ENCODE measurements at places on chromosomes 4 and X. TPM values are rescaled to one million over a fixed set of nuclear protein-coding genes. Genes with fewer than 3 reads are reported as not detected.

Gene MAB21L2
- total RNA-seq, result not detected

DNA sequence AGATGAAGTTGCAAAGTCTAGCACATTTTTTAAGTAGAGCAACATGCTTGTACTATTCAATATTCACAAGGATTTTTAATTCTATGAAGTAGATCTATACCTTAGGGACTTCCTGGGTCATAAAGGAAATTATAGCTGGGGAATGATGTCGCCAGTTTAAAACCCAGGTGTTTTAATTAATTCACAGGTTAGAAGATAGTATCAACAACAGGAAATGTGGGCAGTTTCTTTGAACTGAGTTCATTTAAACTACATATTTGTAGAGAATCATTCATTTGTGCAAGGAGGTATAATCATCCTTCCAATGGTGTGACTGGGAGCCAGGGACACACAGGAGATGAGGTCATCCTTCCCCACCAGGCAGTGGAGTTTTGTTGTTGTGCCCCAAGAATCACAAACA is 181.3 kb upstream of the KLF3 start:
- no peak overlapping the region for H3K27ac ChIP-seq
- H3K36me3 ChIP-seq, result no peaks in the 10 kb centered on the region
- no peak for DNase-seq
- no peaks in the 10 kb centered on the region for H3K27me3 ChIP-seq
- no peaks in the 10 kb centered on the region for H3K4me1 ChIP-seq
- H3K4me3 ChIP-seq, result no peak overlapping the region

DNA sequence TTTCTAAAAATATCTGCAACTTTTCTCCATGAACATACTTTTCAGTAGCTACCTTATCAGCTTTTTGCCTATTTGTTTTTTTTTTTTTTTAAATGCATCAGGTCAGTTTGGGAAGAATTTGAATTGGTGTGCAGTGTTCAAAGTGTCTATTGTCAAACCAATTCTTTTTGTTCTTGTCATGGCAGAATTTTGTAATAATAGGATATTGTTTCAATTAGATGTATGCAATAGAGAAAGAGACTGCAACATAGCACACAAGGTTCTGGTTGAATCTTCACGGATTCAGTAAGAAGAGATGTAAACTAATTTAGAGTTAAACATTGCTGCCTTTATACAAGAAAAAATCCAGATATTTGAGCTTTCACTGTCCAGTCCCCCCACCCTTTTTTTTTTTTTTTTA is 277.1 kb downstream of the GRID2 start:
- no peak for DNase-seq
- H3K27me3 ChIP-seq, result no peaks in the 10 kb centered on the region
- no peaks in the 10 kb centered on the region for H3K4me1 ChIP-seq
- no peak overlapping the region for H3K4me3 ChIP-seq
- no peaks in the 10 kb centered on the region for H3K36me3 ChIP-seq

Gene HELT
- not detected for total RNA-seq

DNA sequence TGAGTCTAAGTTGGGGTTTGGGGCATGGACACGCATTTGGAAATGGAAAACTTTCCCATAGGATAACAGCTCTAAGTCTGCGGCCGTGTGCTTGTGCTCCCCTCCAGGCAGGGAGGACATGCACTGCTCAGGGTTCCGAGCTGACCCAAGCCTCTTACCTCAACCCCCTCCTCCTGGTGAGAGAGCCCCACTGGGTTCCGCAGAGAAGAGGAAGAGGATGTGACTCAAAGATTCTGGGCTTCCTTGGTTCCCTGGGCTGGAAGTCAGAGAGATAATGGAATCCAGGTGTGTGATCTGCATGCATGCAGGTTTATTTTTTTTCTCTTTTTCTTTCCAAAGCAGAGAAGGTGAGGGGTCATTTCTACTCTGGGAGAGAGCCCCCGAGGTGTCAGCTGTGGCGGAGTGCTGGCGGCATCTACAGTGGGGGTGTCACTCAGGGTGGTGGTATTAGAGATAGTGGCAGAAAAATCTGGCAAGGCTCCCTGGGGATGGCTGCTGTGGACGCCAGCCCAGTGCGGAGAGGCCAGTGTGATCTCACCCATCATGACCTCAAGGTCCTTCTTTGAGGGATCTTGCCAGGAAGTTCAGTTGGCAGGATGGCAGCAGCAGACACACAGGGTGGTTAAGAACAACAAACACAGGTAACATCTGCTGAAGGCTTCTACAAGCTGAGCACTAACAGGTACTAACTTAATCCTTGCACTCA is 168.7 kb upstream of the HAND2 start:
- no peaks in the 10 kb centered on the region for H3K4me1 ChIP-seq
- H3K4me3 ChIP-seq, result no peak overlapping the region
- H3K36me3 ChIP-seq, result no peaks in the 10 kb centered on the region
- no peaks in the 10 kb centered on the region for H3K27me3 ChIP-seq
- no peak for DNase-seq

Gene PRDM8
- total RNA-seq, result 0.32 TPM

- no peak for DNase-seq
- no peaks in the 10 kb centered on the region for H3K4me1 ChIP-seq
- H3K27ac ChIP-seq, result no peak overlapping the region
- peaks cover 4% of the 10 kb centered on the region for H3K36me3 ChIP-seq
- H3K27me3 ChIP-seq, result peaks cover 2% of the 10 kb centered on the region
- no peak overlapping the region for H3K4me3 ChIP-seq
Measured at GRCh38 chr4:74181219-74181618, 23.3 kb downstream of the MTHFD2L start.

Gene DGKK
- not detected for total RNA-seq

Gene ZXDB
- 5.8 TPM for total RNA-seq

DNA sequence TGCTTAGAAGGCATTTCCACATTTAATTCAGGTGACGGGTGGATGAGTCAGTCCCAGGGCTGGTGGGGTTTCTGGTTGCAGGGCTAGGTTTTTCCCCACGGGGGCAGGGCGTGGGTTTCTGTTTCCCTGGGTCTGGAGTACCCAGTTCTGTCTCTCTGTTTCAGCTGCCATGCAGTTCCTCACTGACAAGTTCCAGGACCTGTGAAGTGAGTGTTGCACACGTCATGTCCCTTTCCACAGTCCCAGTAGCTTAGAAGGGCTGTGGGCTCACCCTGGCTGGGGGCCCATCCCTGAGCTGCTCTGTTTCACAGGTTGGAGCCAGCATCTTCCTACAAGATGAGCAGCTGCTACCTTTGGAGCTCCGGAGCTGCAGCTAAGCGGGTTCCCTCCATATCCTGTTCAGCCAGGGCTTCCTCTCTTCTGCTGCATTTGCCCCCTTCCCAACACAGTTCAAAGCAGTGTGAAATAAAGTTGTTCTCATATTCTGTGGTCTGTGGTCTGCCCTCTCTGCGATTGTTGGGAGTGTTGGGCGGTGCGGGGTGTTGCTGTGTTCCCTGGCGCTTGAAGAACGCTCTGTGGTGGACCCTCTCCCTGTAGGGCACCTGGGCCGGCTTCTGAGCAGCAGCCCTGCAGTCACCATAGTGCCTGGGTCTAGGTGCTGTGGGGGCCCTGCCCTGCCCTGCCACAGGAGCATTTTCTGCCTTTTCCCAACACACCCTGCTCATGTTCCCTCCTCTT is 3.9 kb downstream of the LOC101059915 start:
- no peak for DNase-seq
- no peaks in the 10 kb centered on the region for H3K27me3 ChIP-seq
- H3K36me3 ChIP-seq, result no peaks in the 10 kb centered on the region
- H3K4me1 ChIP-seq, result no peaks in the 10 kb centered on the region
- H3K4me3 ChIP-seq, result no peak overlapping the region

Gene SLC25A14
- total RNA-seq, result 3.5 TPM

- DNase-seq, result no peak
- peaks cover 3% of the 10 kb centered on the region for H3K27me3 ChIP-seq
- no peaks in the 10 kb centered on the region for H3K36me3 ChIP-seq
- no peaks in the 10 kb centered on the region for H3K4me1 ChIP-seq
Measured at GRCh38 chr4:78984593-78984992, 45.4 kb upstream of the PAQR3 start.

Gene CLIC2
- 8.5 TPM for total RNA-seq

DNA sequence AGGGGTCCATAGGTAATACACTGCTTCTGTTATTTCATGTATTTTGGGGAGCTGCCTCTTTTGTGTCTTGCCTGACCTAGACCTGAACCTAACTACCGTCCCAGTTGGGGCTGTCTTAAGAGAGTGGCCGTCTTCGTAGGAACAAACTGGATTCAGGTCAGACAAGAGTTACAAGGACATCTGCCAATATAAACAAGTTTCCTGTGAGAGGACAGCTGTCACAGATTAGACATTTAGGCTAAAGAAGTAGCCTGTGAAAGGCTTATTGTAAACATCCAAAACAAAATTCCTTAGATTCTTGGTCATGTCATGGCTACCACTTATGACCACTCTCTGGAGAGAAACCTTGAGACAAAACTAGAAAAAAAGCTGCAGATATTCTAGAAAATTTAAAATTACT is 797.6 kb upstream of the AADAT start:
- no peak for DNase-seq
- H3K4me3 ChIP-seq, result no peak overlapping the region
- no peaks in the 10 kb centered on the region for H3K27me3 ChIP-seq
- H3K27ac ChIP-seq, result no peak overlapping the region
- no peaks in the 10 kb centered on the region for H3K36me3 ChIP-seq

Gene CDK16
- total RNA-seq, result 156 TPM

Gene MAGEA1
- not detected for total RNA-seq

GRCh38 chr4:83358410-83358809 is 23.8 kb upstream of the HPSE start:
- peaks cover 23% of the 10 kb centered on the region for H3K4me1 ChIP-seq
- no peak overlapping the region for H3K4me3 ChIP-seq
- DNase-seq, result no peak
- H3K36me3 ChIP-seq, result no peaks in the 10 kb centered on the region
- no peaks in the 10 kb centered on the region for H3K27me3 ChIP-seq

- no peak overlapping the region for H3K27ac ChIP-seq
- H3K27me3 ChIP-seq, result no peaks in the 10 kb centered on the region
- no peak for DNase-seq
- no peak overlapping the region for H3K4me3 ChIP-seq
- H3K4me1 ChIP-seq, result no peaks in the 10 kb centered on the region
Measured at GRCh38 chrX:66200855-66201795, 37.1 kb downstream of the HEPH start.

Gene TKTL2
- total RNA-seq, result not detected

DNA sequence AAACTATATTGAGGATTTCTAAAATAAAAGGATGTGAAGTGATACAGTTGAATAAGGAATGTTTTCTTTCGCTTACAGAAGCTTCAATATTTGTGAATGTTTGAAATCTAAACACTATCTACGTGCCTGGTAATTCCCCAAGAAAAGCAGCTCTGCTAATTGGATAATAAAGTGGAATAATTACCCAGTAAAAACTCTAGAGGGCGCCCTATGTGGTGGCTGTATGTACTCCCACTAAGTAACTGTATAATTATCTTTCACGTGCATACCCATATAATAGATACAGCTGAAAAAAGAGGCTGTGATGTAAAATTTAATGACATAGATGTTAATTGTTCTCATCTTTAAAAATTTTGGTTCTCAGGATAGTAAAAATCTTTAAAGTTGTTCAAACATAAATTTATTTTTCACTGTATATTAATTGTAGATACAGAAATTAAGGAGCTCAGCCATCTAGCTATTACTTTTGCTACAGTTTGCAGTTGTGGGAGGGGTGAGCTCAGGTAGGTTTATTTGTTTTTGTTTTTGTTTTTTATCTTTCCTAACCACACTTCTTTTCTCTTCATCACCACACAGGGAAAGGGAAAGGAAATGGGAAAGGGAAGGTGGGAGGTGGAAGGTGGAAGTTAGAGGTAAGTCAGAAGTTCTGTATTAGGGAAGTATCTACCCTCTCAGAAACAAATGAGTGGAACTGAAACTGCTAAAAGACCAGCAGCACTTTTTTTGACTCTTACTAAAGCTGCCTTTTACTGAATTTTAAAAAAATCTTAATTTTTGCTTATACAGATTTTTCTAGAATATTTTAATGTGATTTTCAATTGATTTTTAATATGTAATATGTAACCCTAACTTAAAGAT is 151.7 kb upstream of the RPS6KA6 start:
- no peak overlapping the region for H3K27ac ChIP-seq
- no peaks in the 10 kb centered on the region for H3K4me1 ChIP-seq
- H3K36me3 ChIP-seq, result no peaks in the 10 kb centered on the region
- H3K27me3 ChIP-seq, result no peaks in the 10 kb centered on the region
- H3K4me3 ChIP-seq, result no peak overlapping the region

DNA sequence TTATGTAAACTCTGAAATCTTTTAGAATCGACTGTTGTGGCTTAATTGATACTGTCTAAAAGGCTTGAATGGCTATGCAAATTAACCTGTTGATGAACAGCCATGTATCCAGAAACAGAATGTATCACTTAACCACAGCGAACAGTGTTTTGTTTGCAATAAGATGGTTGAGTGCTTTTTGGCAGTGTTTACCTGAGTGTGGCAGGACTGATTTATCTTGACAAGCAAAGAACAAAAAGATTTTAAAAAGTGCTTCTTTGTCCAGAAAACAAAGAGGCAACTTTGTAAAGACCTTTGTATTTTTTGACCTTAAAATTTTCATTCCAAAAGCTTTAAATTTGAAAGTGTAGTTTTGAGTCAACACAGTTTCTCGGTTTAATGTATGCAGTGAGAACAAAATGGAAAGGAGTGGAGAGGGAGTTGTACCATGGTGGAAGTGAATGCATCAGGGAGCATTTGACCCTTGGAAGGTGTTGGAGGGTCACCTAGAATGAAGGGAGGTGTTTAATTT is 18.0 kb downstream of the ARHGAP10 start:
- H3K4me3 ChIP-seq, result no peak overlapping the region
- H3K27me3 ChIP-seq, result no peaks in the 10 kb centered on the region
- DNase-seq, result no peak

Gene RASSF6
- not detected for total RNA-seq

DNA sequence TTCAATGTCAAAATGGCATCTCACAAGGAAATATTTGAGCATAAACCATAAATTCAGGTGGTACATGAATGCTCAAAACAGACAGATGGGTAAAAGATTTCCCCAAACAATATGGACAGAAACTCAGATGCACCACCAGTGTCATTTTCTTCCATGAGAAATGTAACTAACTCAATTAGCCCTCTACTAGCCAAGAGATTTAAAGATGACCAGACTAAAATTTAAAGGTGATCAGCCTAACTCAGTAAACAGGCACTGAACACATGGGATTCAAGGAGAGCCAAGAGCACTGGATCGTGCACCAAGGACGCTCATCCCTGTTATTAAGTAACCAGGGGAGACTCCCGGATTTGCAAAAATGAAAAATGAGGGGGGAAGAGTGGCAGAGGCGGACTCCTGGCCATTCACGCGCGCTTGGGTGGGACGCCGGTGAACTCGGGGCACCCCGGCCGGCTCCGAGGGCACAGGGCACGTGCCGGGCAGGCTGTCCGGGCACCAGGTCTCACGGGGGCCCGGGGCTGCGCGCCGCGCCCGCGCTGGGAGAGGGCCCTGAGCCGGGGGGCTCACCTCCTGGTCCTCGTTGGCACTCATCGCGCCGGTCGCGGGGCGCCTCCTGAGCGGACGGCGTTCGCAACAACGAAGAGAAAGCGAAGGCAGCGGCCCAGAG is 490 bp downstream of the RWDD4 start:
- no peaks in the 10 kb centered on the region for H3K27me3 ChIP-seq
- H3K27ac ChIP-seq, result peak overlapping the region; percentile 89
- peak; percentile 55 for DNase-seq
- peaks cover 18% of the 10 kb centered on the region for H3K4me1 ChIP-seq
- peak overlapping the region; percentile 92 for H3K4me3 ChIP-seq
- H3K36me3 ChIP-seq, result peaks cover 6% of the 10 kb centered on the region

Measured in psoas muscle (tissue), 8 donors.